ENCODE measurements at places on chromosomes 1 and 21. TPM values are rescaled to one million over a fixed set of nuclear protein-coding genes. Genes with fewer than 3 reads are reported as not detected.

DNA sequence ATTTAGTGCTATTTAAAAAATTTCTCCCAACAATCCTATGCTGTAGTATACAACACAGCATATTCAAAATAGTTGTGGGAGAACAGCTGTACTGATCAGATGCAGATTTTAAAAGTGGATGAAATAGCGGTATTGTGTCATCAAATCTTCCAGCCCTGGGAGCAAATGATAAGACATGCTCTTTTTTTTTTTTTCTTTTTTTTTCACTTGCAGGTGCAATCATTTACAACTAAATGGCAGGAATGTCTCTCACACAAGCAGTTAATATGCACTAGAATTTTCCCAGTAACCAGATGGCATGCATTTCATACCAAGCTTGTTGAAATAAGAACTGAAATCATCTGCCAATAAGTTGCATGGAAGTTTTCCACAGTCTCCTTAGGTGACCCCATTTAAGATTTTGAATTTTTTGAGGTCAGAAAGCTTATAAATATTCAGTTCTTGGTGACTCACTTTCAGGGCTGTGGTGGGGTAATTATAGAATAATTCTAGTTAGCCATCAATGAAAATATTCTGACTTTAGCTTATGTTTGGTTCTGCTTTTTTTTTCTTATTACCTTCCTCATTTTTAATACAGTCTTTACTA lies 623.9 kb upstream of the NR5A2 start:
- H3K36me3 ChIP-seq, result no peaks in the 10 kb centered on the region
- H3K4me1 ChIP-seq, result no peaks in the 10 kb centered on the region
- no peak for DNase-seq
- H3K27me3 ChIP-seq, result peaks cover 1% of the 10 kb centered on the region

DNA sequence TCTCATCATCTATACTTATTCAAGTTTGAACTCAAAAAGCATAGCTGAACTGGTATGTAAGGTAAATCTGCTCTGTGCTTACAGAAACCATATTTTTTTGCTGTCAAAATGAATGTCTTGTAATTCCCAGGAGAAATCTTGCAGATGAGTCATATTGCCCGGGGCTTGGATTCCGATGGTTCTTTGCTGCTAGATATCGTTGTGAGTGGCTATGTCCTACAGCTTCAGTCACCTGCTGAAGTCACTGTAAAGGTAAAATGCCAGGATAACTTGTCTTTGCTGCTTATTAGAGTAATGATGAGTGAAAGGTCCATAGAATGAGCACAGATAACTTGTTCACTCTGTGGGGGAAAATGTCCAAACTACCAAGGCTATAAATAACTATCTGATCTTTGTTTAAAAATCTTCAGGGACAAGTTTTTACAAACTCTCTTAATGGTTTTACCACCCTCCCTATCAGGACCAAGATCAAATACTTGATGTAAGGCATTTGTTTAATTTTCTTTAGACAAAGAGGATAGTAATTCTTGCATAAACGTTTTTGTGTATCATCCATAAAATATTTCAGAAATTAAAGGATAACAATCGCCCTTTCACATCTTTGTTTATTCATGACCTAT lies 222.3 kb downstream of the TPR start:
- no peak overlapping the region for H3K27ac ChIP-seq
- no peaks in the 10 kb centered on the region for H3K36me3 ChIP-seq
- no peak overlapping the region for H3K4me3 ChIP-seq
- DNase-seq, result no peak
- no peaks in the 10 kb centered on the region for H3K27me3 ChIP-seq

The C4BPB gene
- total RNA-seq, result not detected

GRCh38 chr1:6259491-6260362 lies 1.2 kb downstream of the GPR153 start:
- no peaks in the 10 kb centered on the region for H3K36me3 ChIP-seq
- peaks cover 20% of the 10 kb centered on the region for H3K27me3 ChIP-seq
- H3K4me1 ChIP-seq, result peaks cover 13% of the 10 kb centered on the region
- peak overlapping the region; percentile 49 for H3K4me3 ChIP-seq
- H3K27ac ChIP-seq, result no peak overlapping the region
- peak; percentile 91 for DNase-seq

The RHBG gene
- 2.2 TPM for total RNA-seq

GRCh38 chr1:167714439-167715156 lies 7.2 kb upstream of the MPZL1 start:
- H3K4me3 ChIP-seq, result peak overlapping the region; percentile 84
- DNase-seq, result no peak
- H3K4me1 ChIP-seq, result no peaks in the 10 kb centered on the region
- H3K36me3 ChIP-seq, result no peaks in the 10 kb centered on the region

DNA sequence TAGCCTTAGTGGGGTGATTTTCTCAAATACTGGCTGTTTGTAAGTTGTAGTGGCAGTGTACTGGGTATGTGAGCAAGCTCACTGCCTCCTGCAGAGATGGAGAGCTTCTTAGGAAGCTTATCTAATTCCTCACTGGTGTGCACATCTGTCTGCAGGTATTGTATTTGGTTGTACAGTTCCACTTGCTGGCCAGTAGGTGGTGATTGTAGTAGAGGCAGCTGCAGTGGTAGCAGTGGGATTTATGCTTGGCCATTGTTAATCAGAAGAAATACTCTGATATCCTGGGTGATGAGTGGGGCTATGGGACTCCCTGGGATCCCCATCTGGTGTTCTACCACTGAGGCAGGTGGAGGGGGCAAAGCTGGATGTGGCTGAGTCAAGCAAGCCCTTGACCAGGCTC lies 276.1 kb upstream of the SPAG17 start:
- H3K36me3 ChIP-seq, result no peaks in the 10 kb centered on the region
- no peak overlapping the region for H3K27ac ChIP-seq
- DNase-seq, result no peak
- no peak overlapping the region for H3K4me3 ChIP-seq
- no peaks in the 10 kb centered on the region for H3K27me3 ChIP-seq

The CD53 gene
- total RNA-seq, result 0.56 TPM

The ZC3H12A gene
- total RNA-seq, result 7.4 TPM

DNA sequence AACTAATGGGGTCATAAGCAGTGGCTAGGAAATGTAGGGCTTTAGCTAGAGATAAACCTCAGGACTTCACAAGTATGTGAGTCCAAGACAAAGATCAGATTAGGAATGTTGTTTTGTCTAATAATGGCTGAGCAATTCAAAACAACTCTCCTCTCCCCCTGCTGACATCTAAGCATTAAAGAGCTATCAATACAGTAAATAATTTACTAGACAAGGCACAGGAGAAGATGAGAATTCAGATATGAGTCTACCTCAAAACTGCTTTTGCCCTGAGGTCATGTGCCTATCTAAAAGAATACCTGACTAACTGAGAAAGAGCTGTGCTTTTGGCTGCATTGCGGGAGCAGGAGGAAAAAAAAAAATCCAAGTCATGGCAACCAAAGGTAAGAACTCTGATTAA lies 86.8 kb downstream of the SPATA17 start:
- H3K27me3 ChIP-seq, result no peaks in the 10 kb centered on the region
- no peak overlapping the region for H3K27ac ChIP-seq
- no peak overlapping the region for H3K4me3 ChIP-seq
- no peaks in the 10 kb centered on the region for H3K4me1 ChIP-seq

DNA sequence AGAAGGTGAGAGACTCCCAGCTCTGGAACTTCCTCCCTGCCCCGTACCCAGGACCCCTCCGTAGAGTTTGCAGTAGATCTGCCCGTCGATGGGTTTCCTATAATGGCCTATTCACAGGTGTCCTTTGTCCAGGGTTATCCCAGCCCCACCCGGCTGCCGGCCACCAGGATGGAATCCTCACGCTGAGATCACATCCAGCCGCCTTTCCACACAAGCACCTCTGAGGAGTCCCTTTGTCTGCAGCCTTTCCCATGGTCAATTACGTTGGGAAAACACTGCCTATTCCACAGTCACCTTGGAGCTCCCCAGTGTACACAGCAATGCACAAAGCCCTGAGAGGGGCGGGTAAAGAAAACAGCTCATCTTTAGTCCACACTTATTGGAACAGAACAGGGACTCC lies 190.0 kb upstream of the EDN2 start:
- no peaks in the 10 kb centered on the region for H3K36me3 ChIP-seq
- no peaks in the 10 kb centered on the region for H3K27me3 ChIP-seq
- H3K27ac ChIP-seq, result no peak overlapping the region
- no peak for DNase-seq

DNA sequence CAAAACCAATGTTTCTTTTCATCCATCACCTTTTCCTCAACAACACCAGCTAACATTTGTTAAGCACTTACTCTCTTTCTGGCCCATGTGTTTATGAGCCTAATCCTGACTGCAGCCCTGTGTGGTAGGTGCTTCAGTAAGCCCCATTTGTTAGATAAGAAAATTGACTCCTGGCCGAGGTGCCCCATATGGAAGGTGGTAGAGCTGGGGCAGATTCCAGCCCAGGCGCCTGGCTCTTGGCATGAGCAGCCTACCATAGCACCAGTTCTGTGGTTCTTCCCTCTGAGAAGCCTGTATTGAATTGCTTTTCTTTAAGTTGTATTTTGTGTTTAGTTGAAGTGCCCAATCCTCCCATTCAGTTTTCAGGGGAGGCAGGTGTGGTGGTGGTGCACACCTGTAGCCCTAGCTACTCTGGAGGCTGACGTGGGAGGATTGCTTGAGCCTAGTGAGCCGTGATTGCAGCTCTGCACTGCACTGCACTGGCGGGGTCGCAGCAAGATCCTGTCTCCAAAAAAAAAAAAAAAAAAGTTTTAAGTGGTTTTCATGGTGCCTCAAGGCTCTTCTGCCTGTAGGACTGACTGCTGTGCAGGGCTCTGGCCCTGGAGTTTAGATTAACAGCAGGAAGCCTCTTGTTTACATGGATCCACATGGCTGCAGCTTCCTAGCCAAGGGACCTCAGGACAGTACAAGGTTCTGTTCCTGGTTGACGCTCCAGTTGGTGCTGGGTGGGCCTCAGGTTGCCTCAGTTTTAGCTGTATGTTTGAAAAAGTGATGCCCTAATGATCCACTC lies 125.9 kb downstream of the MRPS6 start:
- H3K4me1 ChIP-seq, result peaks cover 11% of the 10 kb centered on the region
- H3K4me3 ChIP-seq, result no peak overlapping the region
- no peak for DNase-seq

DNA sequence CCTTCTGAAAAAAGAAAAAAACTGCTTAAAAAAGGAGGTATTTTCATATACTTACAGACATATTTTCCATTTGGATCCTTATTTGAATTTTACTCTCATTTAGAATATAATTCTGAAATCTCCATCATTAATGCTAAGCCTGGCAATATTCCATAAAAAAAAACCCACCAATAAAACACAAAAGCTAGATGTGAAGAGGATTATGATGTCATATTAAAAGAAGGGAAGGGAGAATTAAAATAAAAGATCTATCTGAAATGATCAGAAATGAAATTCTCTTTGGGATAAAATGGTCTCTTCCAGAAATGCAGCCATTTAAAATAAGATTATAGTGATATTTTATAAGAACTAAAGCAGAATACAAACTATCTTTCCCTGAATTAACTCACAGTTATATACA lies 206.7 kb upstream of the CAMK1G start:
- no peak for DNase-seq
- H3K4me1 ChIP-seq, result peaks cover 7% of the 10 kb centered on the region
- H3K27me3 ChIP-seq, result no peaks in the 10 kb centered on the region
- no peak overlapping the region for H3K4me3 ChIP-seq
- no peaks in the 10 kb centered on the region for H3K36me3 ChIP-seq

GRCh38 chr1:226001963-226002666 lies 3.0 kb upstream of the SDE2 start:
- H3K27ac ChIP-seq, result no peak overlapping the region
- no peaks in the 10 kb centered on the region for H3K36me3 ChIP-seq
- peak overlapping the region; percentile 14 for H3K4me3 ChIP-seq
- peaks cover 16% of the 10 kb centered on the region for H3K4me1 ChIP-seq

The CFAP107 gene
- total RNA-seq, result not detected

DNA sequence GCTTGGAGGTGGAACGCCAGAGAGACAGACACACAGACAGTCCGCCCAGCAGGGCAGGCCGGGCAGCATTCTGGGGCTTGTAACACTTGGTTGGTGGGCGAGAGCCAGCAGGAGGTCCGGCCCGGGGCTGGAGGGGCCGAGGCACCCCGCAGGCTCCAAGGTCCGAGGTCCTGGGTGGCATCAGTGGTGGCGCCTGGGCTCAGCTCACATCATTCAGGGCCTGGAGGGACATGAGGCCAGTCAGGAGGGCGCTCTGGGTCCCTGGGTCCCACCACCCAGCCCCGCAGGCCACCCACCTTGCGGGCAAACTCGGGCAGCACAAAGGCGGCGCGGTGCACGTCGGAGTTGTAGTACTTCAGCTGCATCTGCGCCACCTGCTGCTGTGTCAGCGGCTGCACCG lies 5.2 kb downstream of the SRM start:
- peaks cover 5% of the 10 kb centered on the region for H3K4me1 ChIP-seq
- H3K36me3 ChIP-seq, result peaks cover 6% of the 10 kb centered on the region
- DNase-seq, result no peak

GRCh38 chr1:98480271-98480670 lies 181.2 kb upstream of the SNX7 start:
- H3K4me1 ChIP-seq, result no peaks in the 10 kb centered on the region
- H3K27me3 ChIP-seq, result no peaks in the 10 kb centered on the region
- no peaks in the 10 kb centered on the region for H3K36me3 ChIP-seq
- no peak overlapping the region for H3K4me3 ChIP-seq
- no peak overlapping the region for H3K27ac ChIP-seq

The LPAR3 gene
- total RNA-seq, result 25.4 TPM

The C8B gene
- not detected for total RNA-seq

The GUK1 gene
- total RNA-seq, result 68.5 TPM

DNA sequence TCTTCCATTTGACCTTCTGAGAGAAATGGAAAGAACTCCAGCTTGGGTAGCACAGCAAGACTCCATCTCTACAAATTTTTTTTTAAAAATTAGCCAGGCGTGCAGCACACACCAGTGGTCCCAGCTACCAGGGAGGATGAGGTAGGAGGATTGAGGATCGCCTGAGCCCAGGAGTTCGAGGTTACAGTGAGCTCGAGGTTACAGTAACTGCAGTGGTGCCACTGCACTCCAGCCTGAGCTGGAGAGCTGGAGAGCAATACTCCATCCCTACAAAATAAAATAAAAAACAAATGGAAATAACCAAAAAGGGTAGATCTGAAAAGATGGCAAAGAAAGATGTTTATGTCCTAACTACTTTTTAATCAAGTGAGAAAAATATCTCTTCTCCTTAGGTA lies 14.5 kb downstream of the POGZ start:
- no peak overlapping the region for H3K4me3 ChIP-seq
- H3K4me1 ChIP-seq, result no peaks in the 10 kb centered on the region
- H3K27ac ChIP-seq, result no peak overlapping the region
- 0 out of 2 replicates have a peak, but pooled peaks cover 4% of the 10 kb centered on the region for H3K36me3 ChIP-seq

DNA sequence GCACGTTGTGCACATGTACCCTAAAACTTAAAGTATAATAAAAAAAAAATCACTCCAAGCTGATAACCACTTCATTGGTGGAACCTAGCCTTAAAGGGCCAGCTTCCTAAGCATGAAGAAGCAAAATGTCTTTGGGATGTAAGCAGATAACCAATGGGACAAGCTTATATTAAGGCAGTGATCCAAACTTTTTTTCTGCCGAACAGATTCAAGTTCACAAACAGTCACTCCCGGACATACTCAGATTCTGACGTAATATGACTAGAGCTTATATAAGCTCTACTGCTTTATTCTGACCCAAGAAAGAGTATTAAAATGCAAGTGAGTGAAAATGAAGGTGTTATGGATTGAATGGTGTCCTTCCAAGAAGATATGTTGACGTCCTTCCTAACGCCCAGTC lies 44.9 kb upstream of the HIVEP3 start:
- no peaks in the 10 kb centered on the region for H3K36me3 ChIP-seq
- no peak for DNase-seq
- H3K4me1 ChIP-seq, result no peaks in the 10 kb centered on the region
- no peak overlapping the region for H3K4me3 ChIP-seq
- H3K27ac ChIP-seq, result no peak overlapping the region
- no peaks in the 10 kb centered on the region for H3K27me3 ChIP-seq

- no peaks in the 10 kb centered on the region for H3K36me3 ChIP-seq
- no peak for DNase-seq
- H3K27me3 ChIP-seq, result no peaks in the 10 kb centered on the region
- H3K4me1 ChIP-seq, result no peaks in the 10 kb centered on the region
- no peak overlapping the region for H3K27ac ChIP-seq
- H3K4me3 ChIP-seq, result no peak overlapping the region
These were observed 212.0 kb downstream of the NTNG1 start for GRCh38 chr1:107352850-107353249.

The LAX1 gene
- total RNA-seq, result 0.11 TPM

The EXO5 gene
- 8.5 TPM for total RNA-seq
